Stimulated activated naive CD8-positive, alpha-beta T cell treated with anti-CD3 and anti-CD28 coated beads, Interleukin-15, Interleukin-2, amounts not matched to agents 100 U/mL and 50 U/mL, for 24 hours (primary cell): ENCODE measurements at places on chromosomes 4 and X.

DNA sequence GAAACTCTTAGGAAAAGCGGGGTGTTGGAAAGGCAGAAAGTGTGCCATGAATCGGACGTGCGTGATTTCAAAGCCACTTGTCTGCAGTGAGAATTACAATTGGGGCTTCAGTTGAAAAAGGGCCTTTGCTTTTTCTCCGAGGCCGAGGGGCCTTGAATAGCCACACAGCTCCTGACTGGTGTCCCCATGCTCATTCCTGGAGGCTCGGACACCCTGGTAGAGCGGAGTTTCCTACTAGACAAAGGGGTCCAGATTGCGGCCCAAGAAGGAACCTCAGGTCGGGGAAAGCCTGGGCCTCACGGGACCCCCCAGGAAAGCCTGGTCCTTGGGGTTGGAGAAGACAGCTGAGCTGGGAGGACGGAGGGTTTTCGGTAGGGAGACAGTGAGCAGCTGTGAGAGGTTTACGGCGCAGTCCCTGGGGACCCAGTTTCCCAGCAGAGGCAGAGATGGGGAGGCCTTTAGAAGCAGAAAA lies 3.0 kb upstream of the SHOX start:
- no peak for DNase-seq

- DNase-seq: peak; percentile 90
Measured at GRCh38 chr4:40924096-40924792, 174.5 kb downstream of the NSUN7 start.

DNA sequence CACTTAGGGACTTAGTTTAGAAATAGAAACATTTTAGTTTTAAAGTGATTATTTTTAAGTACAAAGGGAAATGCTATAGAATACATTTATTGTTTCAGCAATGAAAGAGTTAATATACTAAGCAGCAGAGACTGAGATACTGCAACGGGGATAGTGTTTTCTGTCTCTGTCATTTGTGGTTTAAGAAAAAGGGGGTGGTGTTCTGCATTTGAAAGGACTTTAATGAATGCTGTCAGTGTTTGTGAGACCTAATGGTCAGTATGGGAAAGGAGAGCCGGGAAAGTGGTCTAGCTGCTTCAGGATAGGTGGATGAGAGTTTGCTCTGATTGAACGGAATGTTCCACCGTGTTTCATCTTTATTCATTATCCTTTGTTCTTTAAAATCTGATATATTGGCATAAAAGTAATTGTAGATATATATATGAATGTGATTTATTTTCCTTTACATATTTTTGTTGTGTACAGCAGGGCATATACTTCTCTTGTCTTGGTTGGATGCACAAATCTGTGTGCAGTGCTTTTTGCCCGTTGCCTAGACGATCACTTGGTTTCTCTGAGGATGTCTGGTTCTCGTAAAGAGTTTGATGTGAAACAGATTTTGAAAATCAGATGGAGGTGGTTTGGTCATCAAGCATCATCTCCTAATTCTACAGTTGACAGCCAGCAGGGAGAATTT lies at the start of gene KLHL5:
KLHL5 (plus strand) TSS at position 139 of the 676 bp plus-strand sequence; CDS start at position 560, 421 bp downstream.
- no peak for DNase-seq

DNA sequence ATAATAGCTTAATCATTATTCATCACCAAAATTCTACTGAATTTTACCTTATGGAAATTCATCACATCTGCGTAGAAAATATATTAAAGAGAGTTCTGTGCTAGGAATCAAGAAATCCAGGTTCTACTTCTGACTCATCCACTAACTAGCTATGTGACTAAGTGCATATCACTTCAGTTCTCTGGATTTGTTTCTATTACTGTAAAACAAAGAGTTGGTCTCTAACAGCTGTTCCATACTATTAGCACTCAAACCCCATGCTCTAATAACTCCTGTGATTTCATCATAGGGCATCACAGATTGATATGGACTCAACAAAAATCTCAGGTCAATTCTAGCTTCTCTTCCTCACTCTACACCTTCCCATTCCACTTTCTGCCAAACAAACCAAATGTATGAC lies 572.0 kb downstream of the INPP4B start:
- DNase-seq: no peak

DNA sequence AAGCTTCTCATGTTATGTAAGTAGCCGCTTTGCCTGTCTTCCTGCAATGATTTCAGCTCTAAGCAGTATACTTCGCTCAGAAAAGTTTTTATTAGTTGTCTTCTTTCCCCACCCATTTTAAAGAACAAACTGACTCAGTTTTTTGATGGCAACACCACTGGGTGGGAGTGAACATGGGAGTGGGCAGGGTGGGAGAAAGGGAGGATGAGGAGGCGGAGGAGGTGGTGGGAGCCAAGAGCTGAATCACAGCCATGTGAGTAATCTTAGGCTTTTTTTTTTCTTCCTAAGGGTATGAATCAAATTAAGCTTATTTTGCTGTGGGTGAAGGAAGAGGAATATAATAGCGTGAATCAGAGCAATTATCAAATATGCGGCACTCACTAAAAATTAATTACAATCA lies 574.3 kb upstream of the DIPK2B start:
- no peak for DNase-seq

GRCh38 chr4:41028392-41029076 lies 185.8 kb downstream of the APBB2 start:
- no peak for DNase-seq

- no peak for DNase-seq
Measured at GRCh38 chrX:38458071-38458470, 103.3 kb upstream of the TSPAN7 start.

DNA sequence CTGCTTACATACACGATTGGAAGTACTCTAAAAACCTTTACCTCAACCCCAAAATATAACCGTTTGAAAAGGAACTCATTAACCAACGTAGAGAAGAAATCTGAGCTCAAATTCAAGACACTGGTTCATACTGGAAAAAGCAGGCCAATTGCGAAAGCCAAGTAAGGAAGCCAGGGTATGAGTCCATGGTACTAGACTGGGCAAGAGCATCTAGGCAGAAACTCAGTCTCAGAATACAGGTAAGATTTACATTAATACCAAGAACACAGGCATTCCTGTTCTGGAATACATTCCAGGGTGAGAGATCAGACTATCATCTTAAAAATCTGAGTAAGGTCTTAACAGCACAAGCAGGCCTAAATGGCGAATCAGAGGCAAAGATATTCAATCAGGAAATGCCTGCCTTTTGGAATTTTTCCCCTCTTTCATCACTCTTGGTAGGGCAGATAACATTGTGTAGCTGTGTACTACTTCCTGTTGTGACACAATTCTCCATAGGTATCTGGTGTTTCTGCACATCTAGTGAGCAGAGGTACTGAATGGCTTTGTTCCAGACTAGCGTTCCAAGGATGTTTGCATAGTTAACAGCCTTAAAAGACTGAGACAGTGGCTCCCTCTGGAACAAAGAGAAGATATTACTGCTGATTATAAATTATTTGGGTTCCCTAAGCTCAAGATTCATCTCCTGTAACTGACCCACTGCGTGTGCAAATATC lies 311.3 kb downstream of the PCDH19 start:
- no peak for DNase-seq

GRCh38 chr4:159273141-159273438 lies 170.2 kb downstream of the RAPGEF2 start:
- no peak for DNase-seq

DNA sequence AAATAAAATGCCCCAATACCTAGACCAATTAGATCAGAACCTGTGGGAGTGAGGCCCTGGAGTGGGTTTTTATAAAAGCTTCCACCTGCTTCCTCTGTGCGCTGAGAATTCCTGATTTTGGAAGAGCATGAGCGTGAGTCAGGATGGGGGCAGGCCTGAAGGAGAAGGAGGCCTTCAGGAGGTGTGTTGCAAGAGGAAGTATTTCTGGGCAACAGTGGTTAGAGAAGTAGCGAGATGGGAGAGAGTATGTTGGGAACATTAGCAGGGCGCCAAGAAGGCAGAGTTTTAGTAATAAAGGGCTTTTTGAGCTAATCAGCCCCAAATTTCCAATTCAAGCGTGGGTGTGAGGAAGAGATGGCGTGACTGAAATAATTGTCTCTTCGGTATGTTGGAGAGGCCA lies 349.8 kb downstream of the UNC5C start:
- DNase-seq: no peak

GRCh38 chr4:148779771-148780170 lies 337.6 kb upstream of the NR3C2 start:
- DNase-seq: no peak

DNA sequence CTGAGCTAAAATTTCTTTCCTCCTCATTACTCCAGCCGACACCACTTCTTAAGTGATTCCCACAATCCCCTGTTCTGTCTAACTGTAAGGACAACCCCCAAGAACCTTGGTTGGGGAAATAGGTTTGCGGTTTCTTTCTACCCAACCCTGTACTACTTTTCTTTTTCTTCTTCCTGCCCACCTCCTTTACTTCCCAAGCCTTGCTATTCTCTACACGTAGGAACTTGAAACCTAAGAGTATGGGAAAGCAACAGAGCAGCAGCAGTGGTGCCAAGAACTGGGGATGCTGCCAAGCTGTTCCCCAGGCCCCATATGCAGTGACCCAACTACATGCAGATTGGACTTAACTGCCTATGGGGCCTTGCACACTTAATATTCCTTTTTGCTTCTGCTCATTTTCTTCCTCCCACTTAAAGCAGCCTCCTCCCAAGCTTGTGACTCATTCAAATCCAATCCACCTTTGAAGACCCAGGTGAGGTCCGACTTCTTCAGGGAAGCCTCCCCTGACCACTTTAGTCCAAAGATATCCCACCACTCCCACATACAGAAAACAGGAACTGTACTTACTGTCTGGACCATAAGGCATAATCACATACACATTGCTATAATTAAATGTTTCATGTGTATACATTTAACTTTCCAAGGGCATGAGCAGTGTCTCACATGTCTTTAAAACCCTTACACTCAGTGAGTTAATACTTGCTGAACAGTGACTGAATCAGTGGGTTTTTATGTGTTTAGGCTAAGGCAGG lies 1.7 kb downstream of the FAM120C start:
- no peak for DNase-seq

GRCh38 chr4:90727938-90728337 lies 600.7 kb downstream of the CCSER1 start:
- no peak for DNase-seq

GRCh38 chrX:104430742-104431119 lies 135.3 kb upstream of the IL1RAPL2 start:
- no peak for DNase-seq

GRCh38 chr4:126995235-126995634 lies 637.5 kb upstream of the INTU start:
- no peak for DNase-seq

GRCh38 chrX:132491191-132491590 lies 2.4 kb upstream of the MBNL3 start:
- no peak for DNase-seq

DNA sequence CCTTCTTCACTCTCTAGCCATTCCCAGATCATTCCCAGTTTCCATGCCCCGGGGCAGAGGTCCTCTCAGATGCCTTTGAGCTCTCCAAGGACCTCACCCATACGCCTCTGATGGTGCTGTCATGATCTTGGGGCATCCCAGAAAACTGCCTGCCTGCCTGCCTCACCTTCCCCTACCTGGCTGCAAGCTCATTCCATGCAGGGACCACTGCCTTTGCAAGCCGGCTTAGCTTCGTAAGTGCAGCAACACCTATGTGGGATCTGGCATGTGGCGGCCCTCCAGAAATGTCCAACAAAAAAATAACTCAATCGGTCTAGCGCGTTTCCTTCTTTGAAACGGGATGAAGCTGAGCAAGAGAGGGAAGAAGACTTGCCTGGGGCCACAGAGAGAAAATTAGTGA lies 53.0 kb downstream of the C4orf50 start:
- no peak for DNase-seq

GRCh38 chr4:94959307-94959706 lies 201.6 kb downstream of the BMPR1B start:
- no peak for DNase-seq

DNA sequence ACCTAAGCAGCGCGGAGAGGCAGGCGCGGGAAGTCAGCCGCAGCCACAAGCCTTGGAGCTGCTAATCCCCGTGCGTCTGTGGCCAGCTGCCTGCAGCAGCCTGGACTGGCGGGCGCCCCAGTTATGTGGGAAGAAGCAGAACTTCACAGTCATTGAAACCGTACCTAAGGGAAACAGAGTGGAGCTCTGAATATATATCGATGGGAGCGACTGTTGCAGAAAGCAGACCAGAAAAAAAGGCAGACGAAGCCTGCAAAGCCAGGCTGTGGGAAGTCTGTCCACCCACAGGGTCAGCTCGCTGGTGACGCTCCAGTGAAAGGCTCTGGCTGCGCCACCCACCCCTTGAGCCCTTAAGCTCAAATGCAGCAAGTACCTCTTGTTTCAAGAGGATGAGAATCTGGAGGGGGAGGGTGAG lies 24.7 kb downstream of the KCNE5 start:
- no peak for DNase-seq

DNA sequence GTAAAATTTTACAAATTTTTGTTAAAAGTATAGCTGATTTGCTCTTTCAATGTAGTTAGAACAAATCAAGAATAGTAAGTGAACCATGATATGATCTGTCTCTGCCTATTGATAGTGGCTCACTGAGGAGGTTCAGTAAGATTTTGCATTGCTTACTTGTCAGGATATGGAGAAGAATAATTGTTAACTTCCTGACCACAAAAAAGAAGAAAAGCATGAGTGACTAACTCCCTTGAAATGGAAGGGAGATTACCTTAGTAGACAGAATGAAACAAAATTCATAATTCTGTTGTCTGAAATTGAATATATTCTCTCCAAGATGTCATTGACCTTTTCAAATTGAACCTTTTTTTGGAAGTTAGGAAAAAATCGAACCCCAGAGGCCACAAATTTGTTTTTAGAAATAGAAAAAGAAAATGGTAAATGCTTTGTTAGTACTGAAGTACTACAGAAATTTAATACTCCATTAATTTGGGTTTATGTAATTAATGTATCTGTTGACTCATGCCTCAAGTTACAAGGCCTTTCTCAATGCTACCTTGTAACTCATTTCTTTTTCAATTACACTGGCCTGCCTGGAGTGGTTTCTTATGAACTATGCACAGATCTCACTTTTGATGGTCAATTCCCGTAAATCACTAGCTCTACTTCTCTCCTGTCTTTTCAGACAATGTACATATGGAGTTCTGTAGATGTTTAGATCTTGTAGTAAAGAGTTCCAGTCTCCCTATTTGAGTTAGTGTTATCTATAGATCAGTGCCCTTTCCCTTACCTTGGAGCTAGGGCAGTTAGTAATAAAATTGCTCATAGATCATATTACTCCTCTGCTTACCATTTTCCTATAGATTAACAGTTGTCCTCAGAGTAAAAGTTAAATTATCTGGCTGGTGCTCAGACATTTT lies 139.3 kb downstream of the TLL1 start:
- no peak for DNase-seq

GRCh38 chr4:24582235-24582832 lies 2.0 kb downstream of the DHX15 start:
- DNase-seq: no peak

DNA sequence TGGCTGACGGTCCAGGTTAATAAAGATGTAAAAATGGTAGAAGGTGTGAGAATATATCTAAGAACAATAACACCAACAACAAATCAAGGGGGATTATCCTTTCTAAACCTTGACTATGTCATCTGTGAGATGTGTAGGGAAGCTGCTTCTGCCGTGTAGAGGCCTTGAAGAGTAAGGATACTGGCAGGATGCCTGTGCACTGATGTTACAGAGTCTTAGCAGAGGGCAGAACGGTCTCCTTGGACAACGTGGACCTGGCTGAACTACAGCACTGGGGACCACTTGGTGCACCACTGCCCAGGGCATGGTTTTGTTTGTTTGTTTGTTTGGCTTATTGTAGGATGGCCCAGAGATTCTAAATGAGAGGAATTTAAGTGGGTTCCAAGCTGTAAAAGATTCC lies 33.5 kb downstream of the GPAT3 start:
- no peak for DNase-seq

GRCh38 chrX:19350941-19351384 lies 7.2 kb downstream of the PDHA1 start:
- no peak for DNase-seq
